ENCODE measurements at places on chromosomes 11 and 22.

GRCh38 chr11:57640068-57640800, 9.5 kb downstream of the YPEL4 start:
- DNase-seq, result no peak

- no peak for DNase-seq
Observed at GRCh38 chr11:45752106-45752505, 52.8 kb upstream of the SLC35C1 start.

- no peak for DNase-seq
Observed at GRCh38 chr11:34790620-34791019, 125.6 kb downstream of the APIP start.

GRCh38 chr11:46247090-46247489, 30.4 kb upstream of the CREB3L1 start:
- no peak for DNase-seq

DNA sequence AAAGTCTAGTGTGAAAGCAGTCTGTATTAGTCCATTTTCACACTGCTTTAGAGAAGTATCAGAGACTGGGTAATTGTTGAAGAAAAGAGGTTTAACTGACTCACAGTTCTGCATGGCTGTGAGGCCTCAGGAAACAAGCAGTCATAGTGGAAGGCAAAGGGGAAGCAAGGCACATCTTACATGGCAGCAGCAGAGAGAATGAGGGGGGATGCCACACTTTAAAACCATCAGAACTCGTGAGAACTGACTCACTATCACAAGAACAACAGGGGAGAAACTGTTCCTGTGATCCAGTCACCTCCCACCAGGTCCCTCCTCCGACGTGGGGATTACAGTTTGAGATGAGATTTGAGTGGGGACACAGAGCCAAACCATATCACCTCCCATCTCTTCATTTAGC, 13.8 kb upstream of the TUBA8 start:
- no peak for DNase-seq

- no peak for DNase-seq
Observed at GRCh38 chr11:34308913-34309585, 48.8 kb downstream of the ABTB2 start.

- DNase-seq, result no peak
Observed at GRCh38 chr11:86800960-86801272, 574 bp downstream of the PRSS23 start.
